ENCODE measurements at places on chromosomes 12 and 14.

GRCh38 chr14:50999726-51000125 is 55.4 kb upstream of the PYGL start:
- DNase-seq: no peak

DNA sequence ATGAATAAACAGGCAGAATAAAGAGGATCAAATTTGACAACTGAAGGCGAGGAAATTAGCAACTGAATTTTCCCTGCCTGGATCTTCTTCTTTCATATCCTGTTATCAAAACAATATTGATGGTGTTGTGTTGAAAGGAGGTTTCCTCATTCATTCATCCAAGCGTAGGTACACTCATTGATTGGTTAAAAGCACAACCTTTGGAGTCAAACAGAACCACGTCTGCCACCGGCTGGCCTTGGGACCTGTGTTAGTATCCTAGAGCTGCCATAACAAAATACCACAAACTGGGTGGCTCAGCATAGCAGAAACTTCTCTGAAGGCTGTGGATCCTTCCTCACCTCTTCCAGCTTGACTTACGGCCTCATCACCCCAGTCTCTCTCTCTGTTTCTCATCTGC is 268.6 kb upstream of the PWP1 start:
- DNase-seq: no peak

DNA sequence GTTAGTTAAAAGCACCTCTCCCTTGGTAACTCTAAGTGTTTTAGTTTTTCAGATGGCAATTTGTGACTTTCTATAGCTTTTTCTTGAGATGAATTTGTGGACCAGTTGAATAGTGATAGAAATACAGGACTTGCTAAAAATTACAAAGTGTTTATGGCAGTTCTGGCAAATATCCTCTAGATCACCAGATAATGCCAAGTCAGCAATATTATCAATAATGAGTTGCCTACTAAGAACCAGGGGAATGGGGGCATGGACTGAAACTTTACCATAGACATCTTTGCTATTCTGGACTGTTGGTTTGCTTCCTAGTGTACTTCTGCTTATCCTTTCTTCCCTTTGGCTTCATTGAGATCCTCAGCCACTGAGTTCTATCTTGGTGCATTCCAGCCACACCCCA is 584.2 kb downstream of the DIO2 start:
- no peak for DNase-seq

- no peak for DNase-seq
These were observed 833.1 kb upstream of the SEL1L start for GRCh38 chr14:82366803-82367202.

- no peak for DNase-seq
These were observed 249.1 kb upstream of the E2F7 start for GRCh38 chr12:77314378-77315052.

GRCh38 chr14:76696361-76696760 is 64.9 kb upstream of the VASH1 start:
- no peak for DNase-seq

DNA sequence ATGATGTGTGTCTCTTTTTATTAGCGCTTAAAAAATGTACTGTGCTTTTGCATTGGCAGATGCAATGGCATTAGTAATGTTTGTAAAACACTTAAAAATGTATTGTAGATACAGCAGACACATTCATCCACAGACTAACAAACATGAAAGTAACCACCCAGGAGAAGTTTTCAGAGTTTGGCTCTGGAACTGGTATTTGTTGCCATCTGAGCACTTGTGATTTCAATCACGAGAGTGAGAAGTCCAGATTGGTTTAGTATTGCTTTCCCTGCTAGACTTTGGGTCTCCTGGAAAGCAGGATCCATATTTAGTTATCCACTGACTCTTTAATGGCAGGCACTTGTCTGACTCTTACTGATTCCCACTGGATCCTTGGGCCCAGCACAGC is 13.2 kb downstream of the RASSF8 start:
- DNase-seq: no peak

DNA sequence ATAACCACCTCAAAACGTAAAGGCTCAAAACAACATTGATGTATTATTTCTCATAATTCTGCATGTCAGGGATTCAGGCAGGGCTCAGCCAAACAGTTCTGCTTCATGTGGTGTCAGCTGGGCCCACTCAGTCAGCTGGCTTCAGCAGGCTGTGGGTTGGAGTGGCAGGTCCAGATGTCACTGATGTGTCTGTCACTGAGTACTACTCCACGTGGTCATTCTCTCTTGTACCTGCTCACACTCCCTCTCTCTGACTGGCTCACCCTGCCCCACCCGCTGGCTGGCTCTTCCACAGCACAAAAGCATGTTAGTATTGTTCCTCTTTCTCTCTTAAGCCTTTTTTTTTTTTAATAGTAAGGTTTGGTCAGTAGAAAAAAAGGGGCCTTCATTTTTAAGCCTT is 182.4 kb downstream of the DICER1 start:
- DNase-seq: no peak

DNA sequence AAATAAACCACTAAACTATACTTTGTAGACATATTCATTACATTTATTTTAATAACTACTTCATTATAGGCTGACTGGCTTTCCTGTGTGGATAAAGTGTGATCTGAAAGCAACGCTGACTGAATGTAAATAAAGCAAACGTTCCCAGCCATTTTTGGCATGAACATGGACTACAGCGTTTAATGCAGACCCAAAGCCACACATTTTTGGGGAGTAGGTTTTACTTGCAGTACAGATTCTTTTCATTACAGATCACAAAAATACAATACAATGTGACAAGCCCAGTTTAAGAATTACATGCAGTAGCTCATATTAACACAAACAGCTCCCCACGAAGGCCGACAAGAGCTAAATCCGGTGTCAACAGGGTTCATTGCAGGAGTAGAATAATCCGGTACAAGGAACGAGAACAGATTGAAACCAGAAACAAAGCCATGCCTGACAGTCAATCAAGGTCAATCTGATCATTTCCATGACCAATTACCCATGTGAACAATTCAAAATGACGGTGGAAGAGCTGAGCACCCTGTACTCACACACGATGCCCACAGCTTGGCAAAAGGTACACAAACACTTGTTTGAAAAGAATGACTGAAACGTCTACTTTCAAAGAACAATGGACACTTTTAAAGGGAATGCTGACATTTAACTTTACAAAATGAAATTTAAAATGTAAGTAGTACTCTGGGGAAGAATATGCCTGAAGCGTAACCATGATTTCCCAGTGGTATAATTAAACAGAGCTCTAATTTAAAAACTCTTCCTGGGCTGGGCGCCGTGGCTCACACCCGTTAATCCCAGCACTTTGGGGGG is 5.3 kb downstream of the BAG5 start:
- DNase-seq: no peak

DNA sequence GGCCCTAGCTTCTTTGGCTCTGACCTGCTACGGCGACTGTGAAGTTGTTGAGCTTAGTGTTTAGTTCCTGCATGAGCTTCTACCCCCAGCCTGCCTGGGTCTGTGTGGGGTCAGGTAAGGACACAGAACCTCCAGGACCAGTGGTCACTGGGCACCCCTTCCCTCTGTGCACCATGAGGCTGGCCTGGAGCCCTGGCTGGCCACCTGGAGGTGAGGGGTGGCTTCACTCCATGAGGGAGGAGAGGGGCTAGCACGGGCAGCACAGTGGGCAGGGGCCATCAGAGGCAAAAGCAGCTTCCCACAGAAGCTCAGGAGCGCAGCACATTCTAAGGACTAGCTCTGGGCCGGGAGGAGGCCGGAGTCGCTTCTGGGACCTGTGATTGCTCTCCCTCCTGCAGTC is 36.7 kb downstream of the CCDC92 start:
- no peak for DNase-seq

DNA sequence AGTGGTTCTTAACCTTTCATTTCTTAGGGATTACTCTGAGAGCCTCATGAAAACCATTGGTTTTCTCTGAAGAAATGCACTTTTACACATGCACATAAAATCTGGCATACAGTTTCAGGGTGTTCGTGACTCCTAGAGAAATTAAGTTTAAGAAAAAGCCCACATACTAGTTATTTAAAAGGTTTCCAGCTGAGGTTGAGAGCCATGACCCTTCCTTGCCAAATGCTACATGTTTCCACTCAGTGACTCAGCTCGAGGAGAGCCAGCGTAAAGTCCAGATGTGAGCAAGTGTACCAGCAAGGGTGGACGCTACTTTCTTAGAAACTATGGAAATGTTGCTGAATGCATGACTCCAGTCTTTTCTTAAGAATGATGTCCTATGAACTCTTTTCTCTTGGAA is 42.7 kb upstream of the FLRT2 start:
- no peak for DNase-seq

GRCh38 chr12:65765436-65765813 is 58.9 kb upstream of the HMGA2 start:
- DNase-seq: no peak

GRCh38 chr12:49296836-49297694 is 2.1 kb downstream of the PRPH start:
- DNase-seq: no peak

- no peak for DNase-seq
These were observed 18.2 kb downstream of the ACVRL1 start for GRCh38 chr12:51925346-51926063.

DNA sequence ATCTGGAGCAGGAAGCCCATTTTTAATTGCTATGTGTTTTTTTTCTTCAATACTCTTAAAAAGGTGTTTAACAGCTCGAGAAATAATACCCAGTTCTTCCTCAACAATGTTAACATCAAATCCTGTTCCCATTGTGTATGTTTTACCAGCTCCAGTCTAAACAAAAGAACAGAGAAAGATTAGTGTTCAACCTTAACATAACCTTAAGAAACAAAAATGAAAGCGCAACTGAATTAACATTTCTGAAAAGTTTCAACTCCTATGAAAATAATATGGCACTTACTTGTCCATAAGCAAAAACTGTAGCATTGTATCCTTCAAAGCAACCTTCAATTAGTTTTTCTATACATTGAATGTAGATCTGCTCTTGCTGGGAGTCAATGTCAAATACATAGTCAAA is 73.2 kb downstream of the KIF21A start:
- DNase-seq: no peak

GRCh38 chr12:109879351-109880042 is 844 bp downstream of the GLTP start:
- DNase-seq: no peak

GRCh38 chr12:74584483-74585062 is 46.9 kb downstream of the ATXN7L3B start:
- DNase-seq: no peak

GRCh38 chr12:113067987-113068935 is 11.7 kb downstream of the DTX1 start:
- no peak for DNase-seq

- no peak for DNase-seq
These were observed 196.1 kb upstream of the CDKN3 start for GRCh38 chr14:54200726-54201125.

DNA sequence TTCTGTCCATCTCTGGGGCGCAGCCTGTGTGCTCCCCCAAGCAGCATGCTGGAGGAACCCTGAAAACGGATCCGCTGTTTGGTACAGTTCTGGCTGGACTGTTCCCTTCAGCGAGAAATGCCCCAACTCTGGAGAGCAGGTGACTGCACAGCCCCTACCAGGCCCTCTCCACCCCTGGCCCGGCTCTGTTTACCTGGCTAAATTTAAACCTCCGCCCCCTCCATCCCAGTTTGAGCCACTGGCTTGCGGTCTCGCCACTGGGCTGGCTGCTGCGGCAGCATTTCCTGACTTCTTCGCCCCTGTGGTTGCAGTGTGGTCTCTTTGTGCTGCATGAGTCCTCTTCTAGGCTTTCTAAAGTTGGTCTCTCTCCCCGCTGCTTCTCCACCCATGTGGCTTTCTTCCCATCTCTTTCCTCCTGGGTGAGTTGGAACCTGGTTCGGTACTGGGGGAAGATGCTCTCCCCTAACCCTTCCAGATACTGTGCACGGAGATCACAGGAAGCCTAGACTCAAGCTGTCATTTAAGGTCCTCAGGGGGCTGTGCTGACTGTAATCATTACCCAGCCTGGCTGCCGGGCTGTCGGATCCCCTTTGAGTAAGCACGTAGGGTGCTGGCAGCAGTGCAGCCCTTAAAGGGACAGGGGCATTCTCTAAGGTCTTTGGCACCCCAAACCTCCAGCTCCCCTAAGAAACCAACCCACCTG is 60.6 kb downstream of the FBXL14 start:
- no peak for DNase-seq

DNA sequence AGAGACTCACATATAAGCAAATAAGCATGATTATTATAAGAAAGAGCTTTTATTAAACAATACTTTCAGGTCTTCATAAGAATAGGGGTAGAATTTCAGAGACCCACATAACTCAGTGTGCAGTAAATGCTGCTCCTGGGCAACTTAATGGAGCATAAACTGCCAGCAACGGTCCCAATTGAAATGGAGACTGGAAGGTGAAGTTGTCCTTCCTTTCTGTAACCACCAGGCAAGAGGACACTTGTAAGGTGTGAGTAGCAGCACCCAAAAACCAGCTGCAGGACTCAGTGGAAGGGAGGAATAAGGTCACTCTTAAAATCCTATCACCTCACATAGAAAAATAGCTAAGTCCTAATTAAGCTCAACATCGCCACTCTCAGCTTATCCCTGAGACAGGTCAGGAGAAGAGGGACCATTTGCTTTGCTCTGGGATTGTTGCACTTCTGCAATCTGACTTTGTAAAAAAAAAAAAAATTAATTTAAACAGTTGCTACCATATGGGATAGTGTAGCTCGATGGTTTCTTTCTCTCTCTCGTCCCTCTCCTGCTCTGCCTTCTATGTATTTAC is 22.7 kb upstream of the LTA4H start:
- no peak for DNase-seq

GRCh38 chr14:50688875-50689274 is 20.8 kb upstream of the SAV1 start:
- DNase-seq: no peak

DNA sequence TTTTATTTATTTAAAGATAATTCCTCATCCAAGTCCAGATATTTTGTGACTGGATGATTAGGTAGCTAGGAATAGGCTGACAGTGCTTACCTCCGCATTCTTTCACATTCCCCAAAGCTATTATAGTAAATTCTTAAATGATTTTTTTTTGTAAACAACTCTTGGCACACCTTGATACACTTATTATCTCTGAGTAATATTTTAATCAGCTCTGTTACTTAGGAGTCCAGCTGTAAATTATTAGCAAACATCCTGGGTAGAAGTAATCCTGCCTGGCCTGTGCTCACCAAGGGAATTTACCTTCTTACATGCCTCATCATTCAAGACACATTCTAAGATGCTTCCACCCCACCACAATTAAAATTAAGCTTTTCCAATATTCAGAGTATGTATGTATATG is 186.1 kb downstream of the SLC2A13 start:
- DNase-seq: no peak

GRCh38 chr12:30694412-30695198 is 1.1 kb downstream of the IPO8 start:
- no peak for DNase-seq

DNA sequence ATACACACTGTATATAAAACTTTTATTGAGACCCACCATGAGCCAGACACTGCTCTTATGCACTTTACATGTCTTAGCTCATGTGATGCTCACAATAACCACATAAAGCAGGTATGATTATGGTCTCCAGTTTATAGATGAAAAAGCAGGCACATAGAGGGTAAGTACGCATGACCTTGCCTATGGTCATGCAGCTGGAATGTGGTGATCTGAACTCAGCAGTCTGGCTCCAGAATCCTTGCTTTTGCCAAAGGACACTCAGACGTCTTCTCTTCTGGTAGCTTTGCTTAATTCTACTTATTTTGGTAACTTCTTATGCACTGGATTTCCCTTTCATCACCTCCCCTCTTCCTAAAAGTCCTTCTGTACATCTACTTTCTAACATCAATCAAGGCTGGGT is 103.3 kb upstream of the CRY1 start:
- no peak for DNase-seq

- DNase-seq: no peak
These were observed 10.3 kb upstream of the LRRC23 start for GRCh38 chr12:6894321-6894720.

GRCh38 chr12:115163710-115164109 is 479.7 kb upstream of the TBX3 start:
- no peak for DNase-seq

Data from stimulated activated CD4-positive, alpha-beta T cell treated with anti-CD3 and anti-CD28 coated beads, TNF-alpha, amount 100 ng/mL, for 1 hour (primary cell).